ENCODE measurements at places on chromosomes 2 and 18.

- no peak for DNase-seq
Measured at GRCh38 chr2:168470320-168471162, 14.5 kb downstream of the CERS6 start.

DNA sequence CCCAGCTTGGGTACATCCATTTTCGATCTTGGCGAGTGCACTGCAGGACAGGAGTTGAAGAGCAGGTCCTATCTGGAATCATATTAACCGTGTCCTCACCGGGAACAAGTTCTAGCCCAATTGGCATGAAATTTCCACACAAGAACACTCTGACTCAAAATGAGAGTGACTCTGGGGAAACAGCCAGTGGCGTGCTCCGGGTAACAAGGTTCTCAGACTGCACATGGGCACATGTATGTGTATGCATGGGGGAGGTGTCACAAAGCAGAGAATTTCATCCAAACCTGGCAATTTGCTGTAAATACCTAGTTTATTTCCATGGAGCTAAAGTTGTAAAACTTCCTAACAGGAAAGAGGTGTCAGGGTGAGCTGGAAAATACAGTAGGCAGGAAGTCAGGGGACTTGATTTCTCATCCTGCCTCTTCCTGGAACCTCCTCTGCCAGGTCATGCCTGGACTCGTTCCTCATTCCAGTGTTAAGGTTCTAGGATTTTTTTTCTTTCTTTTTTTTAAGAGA lies 1.7 kb downstream of the TUBB6 start:
- no peak for DNase-seq

DNA sequence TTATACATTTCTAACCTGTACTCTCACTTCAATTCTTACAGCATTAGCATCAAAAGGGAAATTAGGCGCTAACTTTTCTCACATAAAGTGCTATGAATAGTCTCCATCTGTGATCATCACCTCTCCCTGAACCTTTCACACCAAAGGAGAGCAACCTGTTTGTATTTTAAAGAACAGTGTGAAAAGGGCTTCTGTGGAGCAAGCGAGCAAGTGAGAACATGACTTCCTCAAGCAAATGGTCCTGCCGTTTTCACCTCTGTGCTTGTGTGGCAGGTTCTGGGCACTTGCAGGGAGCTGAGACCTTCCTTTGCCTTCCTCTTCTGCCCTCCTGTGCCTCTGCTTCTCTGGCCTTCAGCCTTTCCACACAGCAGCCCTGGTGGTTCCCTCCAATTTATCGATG lies 51.9 kb downstream of the TGFA start:
- no peak for DNase-seq

- no peak for DNase-seq
Measured at GRCh38 chr2:165584126-165584654, 114.7 kb downstream of the CSRNP3 start.

DNA sequence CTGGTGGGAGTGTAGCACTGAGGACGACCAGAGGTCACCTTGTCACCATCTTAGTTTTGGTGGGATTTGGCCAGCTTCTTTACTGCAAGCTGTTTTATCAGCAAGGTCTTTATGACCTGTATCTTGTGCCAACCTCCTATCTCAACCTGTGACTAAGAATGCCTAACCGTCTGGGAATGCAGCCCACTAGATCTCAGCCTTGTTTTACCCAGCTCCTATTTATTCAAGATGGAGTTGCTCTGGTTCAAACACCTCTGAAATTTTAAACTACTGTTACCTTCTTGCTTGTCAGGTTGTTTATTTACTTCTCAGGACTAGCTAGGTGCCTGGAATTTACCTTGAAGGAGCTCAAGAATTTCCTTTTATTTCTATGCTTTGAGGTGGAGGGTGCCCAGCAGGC lies 9.5 kb upstream of the KCNG3 start:
- no peak for DNase-seq

DNA sequence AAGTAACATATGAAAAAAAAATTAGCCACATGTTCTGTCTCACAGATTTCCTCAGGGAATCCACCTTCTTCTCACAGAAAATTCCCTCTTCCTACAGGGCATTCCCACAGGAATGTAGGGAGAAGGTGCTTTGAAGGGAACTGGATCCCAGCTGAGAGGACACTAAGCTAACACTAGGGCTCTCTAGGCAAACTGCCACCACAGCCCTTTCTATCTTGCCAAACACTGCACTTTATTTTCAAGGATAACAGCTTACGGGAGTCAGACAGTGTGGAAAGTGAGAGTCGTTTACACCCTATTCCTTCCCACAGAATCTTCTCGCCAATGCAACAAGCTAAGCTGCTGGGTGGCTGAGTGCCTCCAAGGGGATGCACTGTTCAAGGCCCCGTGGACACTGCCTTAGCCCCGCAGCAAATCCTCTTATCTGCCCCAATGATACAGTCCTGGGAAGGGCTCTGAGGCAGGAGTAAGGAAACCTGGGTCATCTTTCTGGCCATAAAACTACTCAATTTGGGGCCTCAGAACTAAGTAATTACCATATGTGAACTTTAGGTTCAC lies 76.9 kb downstream of the CCDC93 start:
- no peak for DNase-seq

DNA sequence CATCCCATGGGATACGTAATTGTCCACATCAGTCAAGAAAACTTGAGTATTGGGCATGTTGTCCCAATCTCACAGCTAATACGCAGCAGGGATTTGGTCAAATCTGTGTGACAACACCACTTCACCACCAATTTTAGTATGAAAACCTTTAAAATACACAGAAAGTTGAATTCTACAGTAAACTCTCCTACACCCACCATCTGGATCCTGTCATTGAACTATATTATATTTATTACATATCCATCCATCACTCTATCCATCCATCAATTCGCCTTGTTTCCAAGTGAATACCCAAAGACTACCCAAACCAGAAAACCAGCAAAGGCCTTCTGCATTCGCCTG lies 846 bp upstream of the FKBP7 start:
- no peak for DNase-seq

- no peak for DNase-seq
Measured at GRCh38 chr2:48715042-48715899, 40.3 kb downstream of the LHCGR start.

- no peak for DNase-seq
Measured at GRCh38 chr2:28367667-28368356, 24.8 kb upstream of the FOSL2 start.

- no peak for DNase-seq
Measured at GRCh38 chr2:158603205-158603604, 146.5 kb downstream of the PKP4 start.

DNA sequence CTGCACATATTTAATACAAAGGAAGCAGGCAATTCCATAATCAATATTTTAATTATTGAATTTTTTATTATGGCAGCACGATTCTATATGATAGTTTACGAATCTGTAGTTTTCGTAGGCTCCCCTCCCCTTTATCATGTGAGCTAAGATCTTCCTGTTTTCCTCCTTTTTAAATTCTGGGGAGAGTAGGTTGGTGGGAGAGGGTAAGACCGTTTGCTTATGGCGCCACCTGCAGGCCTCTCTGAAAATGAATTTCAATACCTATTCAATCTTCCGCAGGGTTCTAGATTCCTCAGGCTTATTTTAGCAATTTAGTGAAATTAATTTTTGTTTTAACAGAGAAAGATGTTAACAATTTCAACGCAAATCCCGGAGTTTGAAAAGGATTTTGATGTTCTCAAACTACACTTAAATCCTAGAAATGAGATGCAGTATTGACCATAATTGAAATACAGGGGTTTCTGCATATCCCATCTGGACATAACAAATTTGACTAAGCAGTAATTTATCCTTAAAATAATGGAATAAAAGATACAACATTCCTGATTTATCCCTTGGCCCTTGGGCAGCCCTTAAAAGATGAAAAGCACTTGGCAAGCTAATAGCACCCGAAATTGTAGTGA lies 12.8 kb upstream of the GBX2 start:
- DNase-seq: peak; percentile 40

DNA sequence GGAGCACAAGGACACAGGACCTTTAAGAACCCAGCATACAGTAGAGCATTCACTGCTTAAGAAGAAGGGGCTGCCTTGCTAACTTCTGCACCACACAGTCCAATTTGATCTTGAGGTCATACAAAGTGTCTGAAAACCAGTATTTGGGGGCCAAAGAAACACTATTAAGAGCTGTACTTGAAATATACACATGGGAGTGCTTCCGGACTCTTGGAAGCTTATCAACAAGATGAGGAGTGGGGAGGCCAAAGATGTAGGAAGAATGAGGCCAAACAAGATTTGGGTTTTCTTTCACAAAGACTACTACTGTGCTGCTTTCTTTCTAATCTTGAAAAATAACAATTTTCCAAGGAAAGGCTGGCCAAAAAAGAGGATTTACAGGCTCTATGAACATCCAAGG lies 24.8 kb upstream of the MALL start:
- DNase-seq: no peak

- no peak for DNase-seq
Measured at GRCh38 chr2:38168710-38169480, 92.9 kb upstream of the CYP1B1 start.
